Activated CD8-positive, alpha-beta T cell treated with anti-CD3 and anti-CD28 coated beads, Interleukin-2, amount 10 ng/mL, durations not matched to agents 7 days and 5 days (primary cell): ENCODE measurements at places on chromosomes 16 and 17. TPM values are rescaled to one million over a fixed set of nuclear protein-coding genes. Genes with fewer than 3 reads are reported as not detected.

TERB1 gene
- total RNA-seq: not detected

CASKIN2 gene
- total RNA-seq: 0.68 TPM

DNAH17 gene
- total RNA-seq: 0.10 TPM

OR4D1 gene
- 0.50 TPM for total RNA-seq

EFCAB5 gene
- total RNA-seq: 1.3 TPM

ATP6V0C gene
- total RNA-seq: 110 TPM

ANKFY1 gene
- 78.9 TPM for total RNA-seq

MED31 gene
- total RNA-seq: 20.2 TPM

CYBA gene
- total RNA-seq: 568 TPM

CSH1 gene
- not detected for total RNA-seq

CMTM2 gene
- total RNA-seq: 0.68 TPM

CUEDC1 gene
- total RNA-seq: 0.18 TPM

- DNase-seq: no peak
Observed at GRCh38 chr17:9878356-9878755, 26.7 kb downstream of the RCVRN start.

- peak; percentile 99 for DNase-seq
Observed at GRCh38 chr16:30557957-30558788, at the start of gene ZNF764. TSS of gene ZNF764 (minus strand) at chr16:30558374. CDS start at chr16:30558182, 192 bp downstream.

DNA sequence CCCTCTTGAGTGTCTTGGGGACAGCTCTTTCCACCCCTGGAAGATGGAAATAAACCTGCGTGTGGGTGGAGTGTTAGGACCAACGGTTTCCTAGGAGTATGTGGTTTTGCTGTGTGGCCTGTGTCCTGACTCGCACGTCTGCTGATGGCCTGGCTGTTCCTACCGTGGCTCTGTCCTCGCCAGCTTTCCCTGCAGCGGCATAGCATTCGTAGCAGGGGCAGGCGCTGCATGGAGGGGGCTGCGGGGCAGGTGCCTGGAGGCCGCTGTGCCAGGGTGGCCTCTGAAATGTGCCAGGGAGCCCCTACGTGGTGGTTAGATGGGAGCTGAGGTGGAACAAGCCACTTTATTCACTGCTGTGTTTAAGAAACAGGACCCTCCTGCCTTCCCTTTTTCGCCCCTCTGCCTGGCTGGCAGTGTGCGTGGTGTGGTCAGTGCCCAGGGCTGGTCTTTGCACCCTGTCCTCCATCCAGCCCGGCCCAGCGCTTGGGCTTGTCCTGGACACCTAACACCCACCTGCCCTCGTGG lies 10.6 kb downstream of the SLC16A3 start:
- DNase-seq: no peak

DNA sequence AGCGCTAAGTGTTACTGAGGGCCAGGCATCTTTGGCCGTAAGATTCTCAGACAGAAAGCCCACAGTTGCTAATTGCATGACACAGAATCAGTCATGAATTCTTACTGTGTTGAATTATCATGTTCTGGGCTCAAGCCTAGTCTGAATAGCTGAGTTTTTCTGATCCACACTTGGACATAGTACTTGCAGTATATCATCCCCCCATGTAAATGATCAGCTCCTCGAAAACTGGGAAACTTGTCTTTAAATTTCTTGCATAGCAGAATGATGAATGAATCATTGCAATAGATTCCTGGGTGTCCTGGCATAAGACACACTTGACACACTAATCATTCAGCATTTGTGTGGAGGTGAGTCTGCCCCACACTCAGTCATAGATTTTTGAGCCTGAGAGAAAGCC lies 2.2 kb downstream of the MLYCD start:
- no peak for DNase-seq

GRCh38 chr16:35207059-35207999 lies 1747.9 kb downstream of the TP53TG3F start:
- no peak for DNase-seq

DNA sequence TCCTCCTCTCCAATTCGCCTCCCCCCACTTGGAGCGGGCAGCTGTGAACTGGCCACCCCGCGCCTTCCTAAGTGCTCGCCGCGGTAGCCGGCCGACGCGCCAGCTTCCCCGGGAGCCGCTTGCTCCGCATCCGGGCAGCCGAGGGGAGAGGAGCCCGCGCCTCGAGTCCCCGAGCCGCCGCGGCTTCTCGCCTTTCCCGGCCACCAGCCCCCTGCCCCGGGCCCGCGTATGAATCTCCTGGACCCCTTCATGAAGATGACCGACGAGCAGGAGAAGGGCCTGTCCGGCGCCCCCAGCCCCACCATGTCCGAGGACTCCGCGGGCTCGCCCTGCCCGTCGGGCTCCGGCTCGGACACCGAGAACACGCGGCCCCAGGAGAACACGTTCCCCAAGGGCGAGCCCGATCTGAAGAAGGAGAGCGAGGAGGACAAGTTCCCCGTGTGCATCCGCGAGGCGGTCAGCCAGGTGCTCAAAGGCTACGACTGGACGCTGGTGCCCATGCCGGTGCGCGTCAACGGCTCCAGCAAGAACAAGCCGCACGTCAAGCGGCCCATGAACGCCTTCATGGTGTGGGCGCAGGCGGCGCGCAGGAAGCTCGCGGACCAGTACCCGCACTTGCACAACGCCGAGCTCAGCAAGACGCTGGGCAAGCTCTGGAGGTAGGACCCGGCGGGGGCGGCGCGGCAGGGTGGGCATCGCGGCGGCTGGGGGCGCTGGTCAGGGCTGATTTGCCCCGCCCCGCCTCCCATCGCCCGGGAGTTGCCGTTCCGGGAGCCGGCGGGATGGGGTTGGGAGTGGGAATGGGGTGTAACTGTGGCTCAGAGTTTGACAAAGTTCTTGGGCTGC lies 567 bp downstream of the SOX9 start:
- no peak for DNase-seq

DNA sequence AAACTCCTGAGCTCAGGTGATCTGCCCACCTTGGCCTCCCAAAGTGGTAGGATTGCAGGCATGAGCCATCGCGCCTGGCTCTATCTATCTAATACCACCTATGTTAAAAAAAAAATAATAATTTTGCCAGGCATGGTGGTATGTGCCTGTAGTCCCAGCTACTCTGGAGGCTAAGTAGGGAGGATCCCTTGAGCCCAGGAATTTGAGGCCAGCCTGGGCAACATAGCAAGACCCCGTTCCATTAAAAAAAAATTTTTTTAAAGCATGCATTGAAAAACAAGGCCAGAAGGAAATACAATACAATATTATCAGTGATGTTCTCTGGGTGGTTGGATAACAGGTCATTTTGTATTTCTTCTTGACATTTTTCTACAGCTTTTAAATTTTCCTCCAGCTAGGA lies 45.2 kb upstream of the HELZ start:
- DNase-seq: no peak

DNA sequence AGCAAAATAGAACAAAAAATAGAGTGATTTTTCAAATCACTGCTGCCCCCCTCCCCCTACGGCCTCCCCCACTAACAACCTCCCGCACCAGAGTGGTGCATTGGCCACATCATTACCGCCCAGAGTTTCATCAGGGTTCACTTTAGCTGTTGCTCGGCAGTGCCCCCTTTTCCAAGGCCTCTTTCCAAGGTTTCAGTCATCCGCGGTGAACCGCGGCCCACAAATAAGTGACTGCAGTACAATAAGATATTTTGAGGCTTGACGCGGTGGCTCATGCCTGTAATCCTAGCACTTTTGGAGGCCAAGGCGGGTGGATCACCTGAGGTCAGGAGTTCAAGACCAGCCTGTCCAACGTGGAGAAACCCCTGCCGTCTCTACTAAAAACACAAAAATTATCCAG lies 180.0 kb downstream of the MAF start:
- no peak for DNase-seq

- peak; percentile 72 for DNase-seq
Observed at GRCh38 chr17:58329810-58330537, 1.4 kb upstream of the TSPOAP1 start.

- no peak for DNase-seq
Observed at GRCh38 chr17:2319051-2319450, 15.3 kb downstream of the SRR start.

GRCh38 chr16:22358000-22358399 lies 16.4 kb downstream of the CDR2 start:
- peak; percentile 35 for DNase-seq

- DNase-seq: no peak
Observed at GRCh38 chr16:57912529-57913260, 58.2 kb downstream of the CNGB1 start.

DNA sequence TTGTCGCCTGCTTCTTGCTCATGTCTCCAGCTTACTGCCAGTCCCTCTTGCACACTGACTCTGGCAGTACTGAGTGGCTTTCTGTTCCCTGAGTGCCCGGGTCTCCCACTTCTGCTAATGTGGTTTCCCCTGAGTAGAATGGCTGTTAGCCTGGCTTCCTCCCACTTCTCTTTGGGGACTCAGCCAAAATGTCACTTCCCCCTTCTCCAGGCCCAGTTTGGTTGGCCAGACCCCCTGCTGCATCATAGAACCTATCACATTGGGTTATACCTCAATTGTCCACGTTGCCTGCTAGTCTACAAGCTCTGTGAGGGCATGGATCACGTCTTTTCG lies 304.4 kb downstream of the HS3ST3B1 start:
- DNase-seq: no peak

DNA sequence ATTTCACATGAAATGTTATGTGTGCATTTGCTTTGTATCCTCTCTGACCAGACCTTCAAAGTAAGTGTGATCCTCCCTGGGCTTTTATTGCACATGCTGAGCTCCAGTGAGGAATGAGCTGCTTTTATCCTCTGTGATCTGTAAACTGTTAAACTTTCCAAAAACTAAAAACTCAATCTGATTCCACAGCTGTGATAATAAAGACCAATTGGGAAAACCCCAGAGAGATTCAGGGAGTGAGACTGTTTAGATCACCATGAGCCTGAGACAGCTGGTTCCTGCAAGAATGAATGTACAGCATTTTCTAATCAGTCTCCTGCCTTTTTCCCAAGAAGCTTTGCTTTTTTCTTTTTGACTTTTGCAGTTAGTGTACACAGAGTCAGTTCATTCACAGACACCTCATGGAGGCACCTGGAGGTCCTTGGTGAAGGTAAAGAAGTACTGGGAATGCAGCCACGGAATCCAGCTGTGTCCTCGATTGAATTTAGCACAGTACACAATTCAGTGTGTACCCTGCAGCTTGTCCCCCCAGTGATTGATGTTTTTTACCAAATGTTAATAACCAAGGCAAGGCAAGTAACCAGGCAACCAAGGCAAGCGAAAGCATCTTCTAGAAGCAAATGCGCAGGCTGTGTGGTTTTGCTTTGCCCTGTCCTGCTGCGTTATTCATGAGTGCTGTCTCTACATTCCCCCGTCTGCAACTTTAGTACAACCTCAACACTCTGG lies 182.6 kb downstream of the LGALS9B start:
- no peak for DNase-seq

GRCh38 chr17:9253308-9253707 lies 232.0 kb downstream of the NTN1 start:
- no peak for DNase-seq

DNA sequence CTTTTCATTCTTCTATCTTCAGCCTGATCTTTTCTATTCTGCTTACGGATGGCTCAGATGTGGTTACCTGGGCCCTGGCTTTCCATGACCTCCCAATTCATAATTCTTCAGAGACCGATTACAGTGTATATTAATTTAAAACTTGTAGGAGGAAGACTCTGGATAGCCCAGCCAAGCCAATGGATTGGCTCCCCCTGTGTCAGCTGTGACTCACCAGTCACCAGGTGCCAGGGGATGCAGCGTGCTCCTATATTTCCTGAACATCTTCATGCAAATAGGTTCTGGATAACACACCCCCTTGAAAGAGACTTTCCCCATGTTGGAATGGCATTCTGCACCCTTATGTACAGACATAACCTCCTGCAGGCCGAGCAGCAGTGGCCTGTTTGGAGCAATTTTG lies 208.3 kb upstream of the WSCD1 start:
- no peak for DNase-seq

DNA sequence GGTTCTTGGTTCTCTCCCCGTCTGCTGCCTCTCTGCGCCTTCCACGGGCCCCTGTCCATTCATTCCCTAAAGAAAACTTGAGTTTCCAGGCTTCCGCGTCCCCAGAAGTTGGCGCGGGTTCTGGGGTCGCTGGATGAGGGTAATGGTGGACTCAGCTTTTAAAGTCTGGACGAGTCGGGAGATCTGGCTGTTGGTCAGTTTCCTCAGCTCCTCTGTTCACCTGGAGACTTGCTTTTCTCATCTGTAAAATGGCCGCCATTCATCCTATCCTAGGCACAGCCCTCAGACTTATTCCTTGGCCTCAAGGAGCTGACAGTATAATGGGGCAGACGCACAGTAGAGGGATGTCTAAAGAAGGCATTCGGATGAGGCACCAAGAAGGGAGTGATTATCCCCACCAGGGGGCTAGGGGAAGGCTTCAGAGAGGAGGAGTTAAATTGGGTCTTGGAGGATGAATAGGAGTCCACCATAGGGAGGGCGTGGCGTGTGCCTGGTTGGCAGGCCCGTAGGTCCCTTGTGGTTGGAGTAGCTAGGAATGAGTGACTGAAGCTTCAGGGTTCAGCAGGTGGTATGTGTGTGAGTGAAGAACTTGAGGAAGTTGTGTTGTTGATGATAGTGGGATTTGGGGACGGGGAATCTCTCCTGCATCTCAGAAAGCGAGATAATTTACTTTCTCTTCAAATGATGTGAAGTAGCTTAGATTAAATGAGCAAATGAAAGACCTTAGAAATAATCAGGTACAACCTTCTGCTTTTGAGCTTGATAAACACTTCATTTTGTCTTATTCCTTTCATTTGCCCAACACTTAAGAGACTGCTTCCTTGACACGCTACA lies 652 bp downstream of the VPS35L start:
- DNase-seq: peak; percentile 35

GRCh38 chr17:59093702-59094231 lies 12.9 kb downstream of the TRIM37 start:
- no peak for DNase-seq

- no peak for DNase-seq
Observed at GRCh38 chr17:47188271-47188875, 722 bp downstream of the CDC27 start.

- DNase-seq: no peak
Observed at GRCh38 chr16:11403534-11403795, 58.2 kb downstream of the RMI2 start.

DNA sequence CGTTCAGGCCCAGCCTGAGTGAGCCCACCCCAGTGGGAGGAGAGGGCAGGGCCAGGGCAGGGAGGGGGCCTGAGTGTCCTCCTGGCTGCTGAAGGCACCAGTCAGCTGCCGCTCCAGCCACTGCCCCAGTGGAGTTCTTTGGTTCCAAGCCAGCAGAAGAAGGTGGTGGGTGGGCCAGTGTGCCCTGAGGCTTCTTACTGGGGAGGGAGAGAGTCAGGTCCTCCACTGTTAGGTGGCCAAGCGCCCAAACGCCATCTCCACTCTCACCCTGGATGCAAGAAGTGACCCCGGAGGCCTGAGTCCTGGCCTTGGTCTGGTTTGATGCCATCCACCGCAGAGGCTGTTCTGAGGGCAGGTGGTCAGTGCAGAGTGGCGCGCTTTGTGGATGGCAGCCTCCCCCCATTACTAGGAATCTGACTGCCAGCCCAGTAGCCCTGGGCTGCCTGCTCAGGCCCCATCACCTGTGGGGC lies 2.2 kb downstream of the RNF213 start:
- DNase-seq: no peak

- no peak for DNase-seq
Observed at GRCh38 chr17:10162096-10162495, 36.3 kb downstream of the GAS7 start.
